ENCODE measurements at places on chromosomes 3 and 15.

- H3K36me3 ChIP-seq, result no peaks in the 10 kb centered on the region
- H3K4me1 ChIP-seq, result no peaks in the 10 kb centered on the region
- no peak overlapping the region for H3K4me3 ChIP-seq
- no peak overlapping the region for H3K27ac ChIP-seq
- H3K27me3 ChIP-seq, result no peaks in the 10 kb centered on the region
Observed at GRCh38 chr15:95596496-95596895, 734.0 kb upstream of the NR2F2 start.

- peak overlapping the region; percentile 45 for H3K27ac ChIP-seq
- no peaks in the 10 kb centered on the region for H3K27me3 ChIP-seq
- no peak for DNase-seq
- peaks cover 24% of the 10 kb centered on the region for H3K4me1 ChIP-seq
- peak overlapping the region; percentile 65 for H3K4me3 ChIP-seq
Observed at GRCh38 chr15:33125894-33126537, 68.5 kb downstream of the FMN1 start.

DNA sequence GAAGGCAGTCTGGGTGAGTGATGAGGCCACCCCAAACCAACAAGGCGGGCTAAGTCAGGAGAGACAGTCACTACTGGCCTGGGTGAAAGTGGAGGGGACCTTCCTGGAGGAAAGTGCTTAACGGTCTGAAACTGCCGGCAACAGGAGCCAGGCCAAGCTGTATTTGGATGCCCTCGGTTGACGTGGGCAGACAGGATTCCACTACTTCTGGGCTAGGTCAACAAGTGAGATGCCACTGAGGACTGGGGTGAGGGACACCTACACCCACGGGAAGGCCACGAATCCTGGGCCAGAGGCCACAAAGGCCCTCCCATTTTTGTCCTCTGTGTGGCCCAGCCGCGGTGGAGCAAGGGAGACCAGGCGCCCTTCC is 12.3 kb downstream of the SPTBN5 start:
- H3K36me3 ChIP-seq, result no peaks in the 10 kb centered on the region
- H3K4me3 ChIP-seq, result peak overlapping the region; percentile 56
- peaks cover 12% of the 10 kb centered on the region for H3K4me1 ChIP-seq
- no peak for DNase-seq
- H3K27ac ChIP-seq, result peak overlapping the region; percentile 77

- no peaks in the 10 kb centered on the region for H3K27me3 ChIP-seq
- H3K4me1 ChIP-seq, result no peaks in the 10 kb centered on the region
- H3K36me3 ChIP-seq, result no peaks in the 10 kb centered on the region
- no peak overlapping the region for H3K27ac ChIP-seq
Observed at GRCh38 chr3:122148941-122149627, 34.4 kb upstream of the CASR start.

GRCh38 chr15:38842226-38842625 is 277.6 kb upstream of the RASGRP1 start:
- no peak overlapping the region for H3K4me3 ChIP-seq
- no peak for DNase-seq
- H3K36me3 ChIP-seq, result no peaks in the 10 kb centered on the region
- no peak overlapping the region for H3K27ac ChIP-seq

- H3K27ac ChIP-seq, result no peak overlapping the region
- H3K36me3 ChIP-seq, result peaks cover 29% of the 10 kb centered on the region
- H3K4me3 ChIP-seq, result no peak overlapping the region
- DNase-seq, result no peak
- no peaks in the 10 kb centered on the region for H3K27me3 ChIP-seq
- H3K4me1 ChIP-seq, result no peaks in the 10 kb centered on the region
Observed at GRCh38 chr3:12501360-12502020, 17.2 kb downstream of the TSEN2 start.

- H3K4me1 ChIP-seq, result peaks cover 40% of the 10 kb centered on the region
- H3K27ac ChIP-seq, result no peak overlapping the region
- H3K36me3 ChIP-seq, result no peaks in the 10 kb centered on the region
- DNase-seq, result no peak
Observed at GRCh38 chr15:85004550-85004949, 22.9 kb downstream of the PDE8A start.

GRCh38 chr3:119205685-119206084 is 32.3 kb downstream of the UPK1B start:
- H3K36me3 ChIP-seq, result peaks cover 12% of the 10 kb centered on the region
- peaks cover 14% of the 10 kb centered on the region for H3K4me1 ChIP-seq
- H3K4me3 ChIP-seq, result no peak overlapping the region
- no peak for DNase-seq
- H3K27ac ChIP-seq, result no peak overlapping the region

- H3K36me3 ChIP-seq, result no peaks in the 10 kb centered on the region
- no peak for DNase-seq
- no peak overlapping the region for H3K4me3 ChIP-seq
Observed at GRCh38 chr3:77321646-77322045, 281.7 kb downstream of the ROBO2 start.

- H3K27me3 ChIP-seq, result no peaks in the 10 kb centered on the region
- no peaks in the 10 kb centered on the region for H3K4me1 ChIP-seq
- no peak for DNase-seq
- H3K27ac ChIP-seq, result no peak overlapping the region
- H3K36me3 ChIP-seq, result peaks cover 4% of the 10 kb centered on the region
Observed at GRCh38 chr15:99361545-99362185, 110.4 kb downstream of the LRRC28 start.

DNA sequence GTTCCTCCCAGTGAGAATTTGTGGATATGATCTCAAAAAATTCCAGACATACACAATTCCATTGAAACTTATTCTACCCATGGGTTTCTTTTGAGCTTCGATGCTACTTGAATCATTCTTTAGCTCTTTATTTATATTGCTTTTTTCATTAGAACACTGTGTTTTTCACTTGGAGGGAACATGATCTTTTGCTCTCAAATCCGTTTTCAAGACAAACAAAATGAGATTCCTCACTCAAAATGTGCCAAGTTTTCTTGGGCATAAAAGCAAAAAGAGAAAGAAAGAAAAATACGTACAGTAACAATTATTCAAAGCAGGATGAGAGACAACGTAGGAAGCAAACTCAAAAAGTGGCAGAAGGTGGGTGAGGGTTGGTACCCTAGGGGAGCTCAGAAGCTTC is 118.8 kb upstream of the PDZRN3 start:
- H3K36me3 ChIP-seq, result no peaks in the 10 kb centered on the region
- no peaks in the 10 kb centered on the region for H3K4me1 ChIP-seq
- H3K4me3 ChIP-seq, result no peak overlapping the region
- no peak overlapping the region for H3K27ac ChIP-seq
- H3K27me3 ChIP-seq, result no peaks in the 10 kb centered on the region
- no peak for DNase-seq

GRCh38 chr3:131733086-131733841 is 230.5 kb upstream of the MRPL3 start:
- no peak overlapping the region for H3K4me3 ChIP-seq
- no peaks in the 10 kb centered on the region for H3K4me1 ChIP-seq
- no peak overlapping the region for H3K27ac ChIP-seq
- no peaks in the 10 kb centered on the region for H3K27me3 ChIP-seq

DNA sequence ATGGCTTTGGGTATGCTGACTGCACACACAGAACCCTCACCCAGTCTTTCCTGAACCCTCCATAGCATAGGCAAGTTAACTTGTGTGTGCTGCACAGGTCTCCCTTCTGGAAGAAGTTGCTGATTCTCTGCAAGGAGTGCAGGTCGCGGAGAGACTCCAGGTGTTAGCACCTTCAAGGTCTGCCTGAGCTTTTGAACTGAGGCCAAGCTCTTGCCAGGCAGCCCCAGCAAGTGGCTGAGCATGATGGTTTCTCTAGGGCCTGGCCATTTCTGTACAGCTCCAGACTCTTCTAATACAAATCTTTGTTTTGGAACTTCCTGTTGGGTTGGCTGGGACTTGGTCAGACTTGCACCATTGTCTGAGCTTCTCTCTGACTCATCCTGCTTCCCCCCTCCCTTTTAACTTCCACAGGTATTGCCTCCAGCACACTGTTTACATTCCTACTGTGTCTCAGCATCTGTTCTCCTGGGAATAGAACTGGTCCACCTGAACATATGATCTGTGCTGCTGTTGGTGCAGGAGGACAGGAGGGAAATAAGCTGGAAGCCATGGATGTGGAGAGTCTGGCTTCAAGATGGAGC is 53.3 kb downstream of the KY start:
- no peak overlapping the region for H3K4me3 ChIP-seq
- no peak overlapping the region for H3K27ac ChIP-seq
- peaks cover 5% of the 10 kb centered on the region for H3K4me1 ChIP-seq
- no peaks in the 10 kb centered on the region for H3K36me3 ChIP-seq

DNA sequence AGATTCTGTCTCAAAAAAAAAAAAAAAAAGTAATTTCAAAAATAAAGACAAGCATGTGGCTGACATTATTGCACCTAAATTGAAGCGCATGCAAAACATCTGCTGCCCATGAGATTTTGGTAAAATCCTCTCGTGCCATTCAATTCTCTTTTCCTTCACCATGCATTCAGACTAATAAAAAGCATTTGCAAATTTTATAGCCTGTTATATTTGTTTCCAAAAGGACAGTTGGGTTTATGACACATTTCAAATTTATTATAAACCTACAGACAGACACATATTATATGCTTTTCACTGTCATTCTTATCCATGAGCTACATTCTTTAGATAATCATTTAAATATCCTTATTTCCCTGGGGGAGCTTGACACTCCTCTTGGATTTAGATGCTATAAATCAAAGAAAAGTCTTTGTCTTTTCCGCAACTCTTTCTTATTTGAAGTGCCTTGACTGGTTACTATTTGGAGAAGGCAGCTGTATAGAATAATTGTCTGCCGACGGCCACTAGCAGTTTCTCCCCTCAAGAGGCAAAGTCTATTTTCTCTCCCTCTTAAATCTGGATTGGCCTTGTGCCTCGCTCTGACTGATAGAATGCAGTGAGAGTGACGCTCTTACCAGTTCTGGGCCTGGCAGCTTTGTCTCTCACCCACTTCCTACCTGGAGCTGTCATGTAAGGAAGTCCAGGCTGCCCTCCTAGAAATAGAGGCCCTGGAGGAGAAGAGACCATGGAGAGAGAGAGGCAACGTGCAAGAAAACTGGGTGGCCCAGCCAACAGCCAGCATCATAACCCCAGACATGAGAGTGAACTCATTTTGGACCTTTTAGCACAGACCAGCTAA is 6.8 kb upstream of the LRIG1 start:
- no peak overlapping the region for H3K4me3 ChIP-seq
- no peaks in the 10 kb centered on the region for H3K36me3 ChIP-seq
- peaks cover 13% of the 10 kb centered on the region for H3K4me1 ChIP-seq
- peaks cover 16% of the 10 kb centered on the region for H3K27me3 ChIP-seq

- no peaks in the 10 kb centered on the region for H3K36me3 ChIP-seq
- H3K27me3 ChIP-seq, result no peaks in the 10 kb centered on the region
- no peak overlapping the region for H3K27ac ChIP-seq
- no peak for DNase-seq
- no peaks in the 10 kb centered on the region for H3K4me1 ChIP-seq
Observed at GRCh38 chr15:36654866-36655265, 75.4 kb downstream of the CDIN1 start.

DNA sequence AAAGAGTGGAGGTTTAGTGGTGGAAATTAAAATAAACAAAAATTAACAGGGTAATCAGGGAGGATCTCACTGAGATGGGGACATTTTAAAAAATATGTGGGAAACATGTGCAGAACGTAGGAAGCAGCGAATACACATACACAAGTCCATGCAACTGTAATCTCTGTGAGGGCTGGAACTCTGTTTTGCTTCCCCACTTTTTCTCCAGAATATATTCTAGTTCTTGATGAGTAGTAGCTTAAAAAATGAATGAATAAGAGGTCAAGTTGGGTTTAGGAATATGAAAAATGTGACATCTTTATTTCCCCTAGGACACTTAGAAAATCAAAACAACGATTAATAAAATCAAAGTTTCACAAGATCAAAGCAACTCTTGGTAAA is 312.2 kb upstream of the ZNF717 start:
- no peak overlapping the region for H3K4me3 ChIP-seq
- no peaks in the 10 kb centered on the region for H3K27me3 ChIP-seq

DNA sequence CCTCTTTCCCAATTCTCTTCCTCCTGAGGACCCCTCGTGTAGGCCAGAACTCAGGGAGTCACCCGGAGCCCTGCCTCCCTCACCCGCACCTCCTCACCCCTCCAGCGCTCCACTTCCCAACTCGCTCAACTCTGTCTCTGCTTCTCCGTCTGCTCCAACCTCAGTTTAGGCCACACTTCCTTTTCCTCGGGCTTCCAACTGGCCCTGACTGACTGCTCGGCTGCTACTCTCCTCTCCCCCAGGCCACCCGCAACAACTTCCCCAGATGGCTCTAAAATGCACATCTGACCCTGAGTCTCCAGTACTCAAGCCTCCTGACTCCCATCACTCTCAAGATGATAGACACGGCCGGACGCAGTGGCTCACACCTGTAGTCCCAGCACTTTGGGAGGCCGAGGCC is 23.6 kb downstream of the TMEM44 start:
- no peak for DNase-seq
- no peaks in the 10 kb centered on the region for H3K4me1 ChIP-seq
- H3K36me3 ChIP-seq, result peaks cover 4% of the 10 kb centered on the region
- no peaks in the 10 kb centered on the region for H3K27me3 ChIP-seq
- no peak overlapping the region for H3K4me3 ChIP-seq
- no peak overlapping the region for H3K27ac ChIP-seq

GRCh38 chr3:152676810-152677379 is 158.0 kb upstream of the P2RY1 start:
- no peak overlapping the region for H3K4me3 ChIP-seq
- peaks cover 5% of the 10 kb centered on the region for H3K27me3 ChIP-seq
- DNase-seq, result no peak
- H3K4me1 ChIP-seq, result no peaks in the 10 kb centered on the region

DNA sequence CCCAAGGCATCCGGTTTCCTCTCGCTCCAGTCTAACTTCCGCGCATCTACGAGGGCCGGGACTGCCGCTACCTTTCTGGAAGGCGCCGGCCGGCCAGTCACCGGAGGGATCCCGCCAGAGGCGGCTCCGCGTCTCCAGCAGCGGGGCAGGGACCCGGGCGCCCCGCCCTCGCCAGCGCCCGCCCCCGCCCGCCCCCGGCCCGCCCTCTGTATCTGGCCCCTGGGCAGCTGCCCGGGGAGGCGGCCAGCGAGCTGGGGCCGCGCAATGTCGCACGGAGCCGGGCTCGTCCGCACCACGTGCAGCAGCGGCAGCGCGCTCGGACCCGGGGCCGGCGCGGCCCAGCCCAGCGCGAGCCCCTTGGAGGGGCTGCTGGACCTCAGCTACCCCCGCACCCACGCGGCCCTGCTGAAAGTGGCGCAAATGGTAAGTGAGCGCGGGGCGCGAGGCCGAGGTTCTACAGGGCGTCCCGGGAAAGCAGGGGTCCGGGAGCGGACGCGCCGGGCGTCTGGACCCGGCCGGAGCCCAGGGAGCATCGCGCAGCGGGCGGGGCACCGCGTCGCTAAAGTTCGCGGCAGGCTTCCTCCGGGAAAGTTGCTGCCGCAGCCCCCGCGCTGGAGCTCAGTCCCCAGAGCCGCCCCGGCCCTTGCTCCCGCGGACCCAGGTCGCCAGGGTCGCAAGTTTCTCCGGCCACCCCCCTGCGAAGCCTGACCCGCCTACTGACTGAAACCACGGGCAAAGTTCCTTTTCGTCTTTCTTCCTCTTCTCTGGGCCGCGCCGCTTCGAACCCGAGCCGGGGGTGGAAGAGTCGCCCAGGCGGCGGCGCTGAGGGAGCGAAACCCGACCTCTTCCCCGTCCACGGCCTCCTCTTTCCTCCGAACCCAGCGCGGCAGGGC is at the start of gene CMTM7:
Gene CMTM7 (plus strand): TSS at position 211 of the 893 bp plus-strand sequence. CDS start 54 bp downstream, at position 265.
- peak; percentile 33 for DNase-seq
- H3K36me3 ChIP-seq, result peaks cover 5% of the 10 kb centered on the region
- H3K27ac ChIP-seq, result peak within 1 kb of the TSS; percentile 97
- H3K27me3 ChIP-seq, result no peaks in the 10 kb centered on the region
- peaks cover 57% of the 10 kb centered on the region for H3K4me1 ChIP-seq
- H3K4me3 ChIP-seq, result peak within 1 kb of the TSS; percentile 98

GRCh38 chr3:138767498-138768104 is 67.1 kb downstream of the PIK3CB start:
- H3K36me3 ChIP-seq, result peaks cover 3% of the 10 kb centered on the region
- no peak for DNase-seq
- no peak overlapping the region for H3K27ac ChIP-seq
- H3K4me1 ChIP-seq, result peaks cover 6% of the 10 kb centered on the region
- H3K27me3 ChIP-seq, result no peaks in the 10 kb centered on the region
